Bone marrow (tissue), 2 donors: ENCODE measurements at places on chromosomes 1 and 21.

DNA sequence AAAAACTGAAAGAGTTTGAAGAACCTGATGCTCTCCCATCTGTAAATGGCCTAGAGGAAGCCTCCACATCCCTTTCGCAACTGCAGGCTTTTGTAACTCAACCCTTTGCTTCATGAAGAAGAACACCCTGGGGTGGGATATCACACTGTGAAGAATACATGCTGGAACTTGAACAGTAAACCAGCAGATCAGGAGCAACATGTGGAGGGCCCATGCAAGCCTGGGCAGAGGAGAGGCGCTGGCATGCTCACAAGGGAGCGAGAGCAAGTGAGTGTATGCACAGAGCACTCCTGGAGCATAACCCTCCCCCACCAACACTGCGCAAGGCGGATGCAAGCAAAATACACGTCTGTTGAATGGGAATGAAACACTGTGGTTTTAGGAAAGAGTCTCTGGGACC, 24.6 kb upstream of the SPAG17 start:
- no peak for DNase-seq

DNA sequence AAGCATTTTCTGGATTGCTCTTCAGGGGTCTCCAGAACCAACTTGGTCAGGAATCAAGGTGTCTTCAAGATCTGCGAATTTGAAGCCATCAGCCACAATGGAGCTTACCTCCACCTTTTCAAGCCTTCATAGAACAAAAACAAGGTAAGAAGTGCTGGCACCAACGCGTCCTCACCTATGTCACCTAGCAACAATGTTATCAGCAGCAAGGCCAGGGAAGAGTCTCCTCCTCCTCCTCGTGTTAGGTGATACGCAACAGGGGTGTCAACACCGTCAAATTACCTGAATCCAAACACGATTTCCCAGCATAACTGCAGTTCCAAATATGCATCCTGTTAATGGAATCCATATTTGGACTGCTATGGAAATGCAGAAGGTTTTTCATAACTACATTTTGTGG, 4.1 kb upstream of the TIAM1 start:
- DNase-seq: no peak

- DNase-seq: no peak
Measured at GRCh38 chr21:34589511-34590282, 25.2 kb downstream of the RCAN1 start.

GRCh38 chr1:114131526-114132220, 22.0 kb downstream of the SYT6 start:
- DNase-seq: no peak

DNA sequence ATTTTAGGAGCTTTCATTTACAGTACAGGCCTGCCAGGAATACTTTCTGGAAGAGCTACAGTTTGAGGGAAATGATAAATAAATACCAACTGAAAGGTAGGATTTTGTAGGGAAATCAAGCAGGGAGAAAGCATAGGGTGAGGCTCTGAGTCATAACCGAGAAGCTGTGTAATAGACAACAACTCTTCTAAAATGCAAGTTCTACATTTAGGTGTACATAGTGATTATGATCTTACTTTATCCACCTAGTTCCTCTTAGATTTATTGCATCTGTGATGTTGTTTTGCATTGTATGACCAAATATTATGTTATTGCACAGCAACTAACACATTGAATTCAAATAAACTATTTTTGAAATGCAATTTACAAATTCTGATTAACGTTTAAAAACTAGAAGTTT, 819.3 kb downstream of the PLA2G4A start:
- no peak for DNase-seq

DNA sequence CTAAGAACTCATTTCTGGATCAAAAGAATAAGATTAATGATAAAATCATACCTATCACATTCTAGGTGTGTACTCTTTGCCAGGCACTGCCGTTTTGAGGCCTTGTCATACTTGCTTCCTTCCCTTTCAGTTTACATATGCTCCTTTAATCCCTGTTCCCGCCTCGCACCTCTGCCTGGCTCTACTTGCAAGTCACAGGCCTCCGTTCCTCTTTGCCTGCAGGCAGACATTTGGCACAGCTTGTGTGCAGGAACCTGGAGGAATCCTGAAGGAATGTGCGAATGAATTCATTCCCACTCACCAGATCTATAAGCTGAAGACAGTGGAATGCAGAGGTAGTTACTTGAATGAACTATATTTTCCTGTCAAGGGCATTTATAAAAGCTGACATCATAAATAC, 13.8 kb downstream of the WLS start:
- DNase-seq: no peak

- DNase-seq: no peak
Measured at GRCh38 chr1:113808450-113809195, 3.7 kb downstream of the RSBN1 start.

GRCh38 chr21:28793043-28793442, 199.6 kb downstream of the LTN1 start:
- DNase-seq: no peak

- no peak for DNase-seq
Measured at GRCh38 chr21:17964716-17965115, 145.6 kb upstream of the C21orf91 start.

- DNase-seq: peak; percentile 50
Measured at GRCh38 chr1:169368406-169368769, 393 bp downstream of the BLZF1 start.

DNA sequence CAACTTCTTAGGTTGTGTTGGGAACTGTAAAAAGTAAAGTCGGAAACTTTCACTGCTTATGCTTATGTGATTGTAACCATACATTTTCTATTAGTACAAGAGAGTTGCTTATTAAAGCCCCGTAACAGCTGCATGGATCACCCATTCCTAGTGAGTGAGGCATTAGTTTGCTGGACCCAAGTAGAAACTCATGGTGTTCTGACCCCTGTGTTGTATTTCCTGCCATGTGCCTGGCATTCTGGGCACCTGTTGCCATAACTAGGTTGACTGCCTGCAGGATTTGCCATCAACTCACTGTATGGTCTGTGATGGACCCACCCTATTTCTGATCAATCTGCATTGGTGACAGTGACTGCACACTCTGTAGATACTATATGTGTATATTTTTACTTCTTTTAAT, 173.0 kb downstream of the PGBD5 start:
- DNase-seq: no peak

DNA sequence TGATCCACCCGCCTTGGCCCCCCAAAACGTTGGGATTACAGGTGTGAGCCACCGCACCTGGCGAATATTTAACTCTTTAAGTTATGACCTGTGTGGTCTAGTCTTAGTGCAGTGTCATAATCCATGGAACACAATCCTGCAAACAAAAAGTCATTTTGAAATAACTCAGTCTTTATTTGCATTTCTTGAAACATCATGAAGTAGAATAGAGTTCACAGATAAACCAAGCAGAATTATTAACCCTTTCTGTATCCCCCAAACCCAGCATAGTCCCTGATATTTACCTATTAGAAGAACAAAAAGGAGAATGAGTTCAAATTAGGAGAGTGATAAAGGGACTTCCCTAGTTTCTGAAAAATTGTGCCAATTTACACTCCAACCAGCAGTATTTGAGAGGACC, 19.9 kb downstream of the ZYG11B start:
- DNase-seq: no peak

DNA sequence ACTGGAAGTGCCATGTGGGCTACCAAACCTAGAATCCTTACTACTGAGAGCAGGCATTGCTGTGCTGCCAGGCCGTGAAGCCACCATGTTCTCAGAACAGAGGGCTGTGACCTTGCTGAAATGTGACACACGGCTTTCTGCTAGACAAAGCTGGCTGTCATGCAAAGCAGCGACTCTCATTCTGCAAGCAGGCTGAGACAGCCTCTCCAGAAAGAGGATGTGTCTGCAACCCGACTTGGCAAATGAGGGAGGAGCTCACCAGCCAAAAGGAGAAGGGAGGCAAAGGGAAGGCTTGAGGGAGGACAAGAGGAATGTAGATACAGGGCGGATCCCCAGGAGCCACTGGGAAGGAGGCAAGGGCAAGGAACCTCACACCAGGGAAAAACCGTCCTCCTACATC, 85.7 kb upstream of the KRTAP19-8 start:
- DNase-seq: peak; percentile 38

DNA sequence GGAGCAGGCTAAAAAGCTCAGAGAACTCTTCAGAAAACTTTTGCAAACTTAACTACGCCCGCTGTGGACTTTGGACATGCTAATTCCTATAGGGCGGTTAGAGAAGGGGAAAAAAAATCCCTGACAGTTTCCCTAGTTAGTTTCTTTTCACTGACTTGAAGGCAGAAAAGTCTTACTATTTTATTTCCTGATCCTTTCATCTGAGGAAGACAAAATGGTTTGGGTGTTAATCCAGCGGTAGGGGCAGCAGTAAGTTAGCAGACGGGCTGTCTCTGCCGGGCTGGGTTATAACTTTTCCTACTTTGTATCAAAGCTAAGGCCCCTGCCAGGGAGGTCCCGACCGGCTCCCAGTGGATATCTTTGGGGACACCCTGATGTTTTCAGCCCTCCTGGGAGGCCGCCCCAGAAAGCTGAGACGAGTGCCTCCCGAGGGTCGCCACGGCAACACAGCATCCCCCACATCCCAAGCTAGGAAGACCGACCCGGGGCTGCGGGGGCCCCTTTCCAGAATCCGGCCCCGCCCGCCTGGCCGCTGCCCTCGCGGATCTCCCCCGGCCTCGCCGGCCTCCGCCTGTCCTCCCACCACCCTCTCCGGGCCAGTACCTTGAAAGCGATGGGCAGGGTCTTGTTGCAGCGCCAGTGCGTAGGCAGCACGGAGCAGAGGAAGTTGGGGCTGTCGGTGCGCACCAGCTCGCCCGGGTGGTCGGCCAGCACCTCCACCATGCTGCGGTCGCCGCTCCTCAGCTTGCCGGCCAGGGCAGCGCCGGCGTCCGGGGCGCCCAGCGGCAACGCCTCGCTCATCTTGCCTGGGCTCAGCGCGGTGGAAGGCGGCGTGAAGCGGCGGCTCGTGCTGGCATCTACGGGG, 162.6 kb downstream of the RUNX1 start:
- no peak for DNase-seq

- DNase-seq: no peak
Measured at GRCh38 chr1:15936025-15936424, 39.9 kb downstream of the ZBTB17 start.

- DNase-seq: no peak
Measured at GRCh38 chr1:219124163-219124562, 49.5 kb upstream of the LYPLAL1 start.

GRCh38 chr1:45018599-45019230, 6.7 kb downstream of the UROD start:
- DNase-seq: peak; percentile 5

GRCh38 chr1:93746021-93746812, 64.6 kb upstream of the BCAR3 start:
- DNase-seq: no peak

- peak; percentile 57 for DNase-seq
Measured at GRCh38 chr1:226737819-226738420, 1.2 kb downstream of the ITPKB start.

- DNase-seq: no peak
Measured at GRCh38 chr1:160542303-160542945, 19.4 kb upstream of the SLAMF6 start.

DNA sequence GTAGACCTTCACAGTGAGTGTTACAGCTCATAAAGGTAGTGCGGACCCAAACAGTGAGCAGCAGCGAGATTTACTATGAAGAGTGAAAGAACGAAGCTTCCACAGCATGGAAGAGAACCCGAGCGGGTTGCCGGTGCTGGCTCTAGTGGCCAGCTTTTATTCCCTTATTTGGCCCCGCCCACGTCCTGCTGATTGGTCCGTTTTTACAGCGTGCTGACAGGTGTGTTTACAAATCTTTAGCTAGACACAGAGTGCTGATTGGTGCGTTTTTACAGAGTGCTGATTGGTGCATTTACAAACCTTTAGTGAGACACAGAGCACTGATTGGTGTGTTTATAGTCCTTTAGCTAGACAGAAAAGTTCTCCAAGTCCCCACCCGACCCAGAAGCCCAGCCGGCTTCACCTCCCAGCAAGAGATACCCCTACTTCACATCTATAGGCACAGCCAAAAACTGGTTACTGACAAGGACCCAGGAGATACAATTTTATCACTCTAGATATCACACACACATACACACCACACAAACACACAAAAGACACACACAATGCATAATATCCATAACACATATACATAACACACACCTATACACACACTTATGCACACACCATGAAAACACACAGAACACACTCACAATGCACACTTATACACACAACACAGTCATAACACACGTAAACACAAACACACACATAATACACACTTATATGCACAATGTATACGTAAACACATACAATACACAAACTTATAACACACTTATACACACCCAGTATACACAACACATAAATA, 68.5 kb downstream of the MAP3K21 start:
- DNase-seq: no peak

DNA sequence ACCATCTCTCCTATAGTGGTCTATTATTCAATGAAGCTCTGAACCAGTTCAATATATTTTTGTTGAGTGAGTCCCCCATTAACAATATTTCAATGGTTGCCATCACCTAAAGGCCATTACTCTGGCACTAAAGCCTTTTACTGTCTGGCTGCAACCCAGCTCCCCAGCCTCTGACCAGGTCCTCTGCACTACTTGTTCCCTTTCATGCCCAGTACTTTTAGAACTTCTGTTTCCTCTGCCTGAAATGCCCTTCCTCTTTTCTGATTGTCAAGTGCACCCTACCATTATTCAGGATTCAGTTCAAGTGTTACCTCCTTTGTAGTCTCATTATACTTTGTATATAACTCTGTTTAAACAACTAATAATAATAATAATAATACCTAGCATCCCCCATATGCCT, 30.4 kb upstream of the ZFYVE9 start:
- no peak for DNase-seq

- DNase-seq: no peak
Measured at GRCh38 chr1:40232444-40232843, 15.3 kb upstream of the TMCO2 start.

- no peak for DNase-seq
Measured at GRCh38 chr1:246483569-246483933, 23.5 kb downstream of the SMYD3 start.

DNA sequence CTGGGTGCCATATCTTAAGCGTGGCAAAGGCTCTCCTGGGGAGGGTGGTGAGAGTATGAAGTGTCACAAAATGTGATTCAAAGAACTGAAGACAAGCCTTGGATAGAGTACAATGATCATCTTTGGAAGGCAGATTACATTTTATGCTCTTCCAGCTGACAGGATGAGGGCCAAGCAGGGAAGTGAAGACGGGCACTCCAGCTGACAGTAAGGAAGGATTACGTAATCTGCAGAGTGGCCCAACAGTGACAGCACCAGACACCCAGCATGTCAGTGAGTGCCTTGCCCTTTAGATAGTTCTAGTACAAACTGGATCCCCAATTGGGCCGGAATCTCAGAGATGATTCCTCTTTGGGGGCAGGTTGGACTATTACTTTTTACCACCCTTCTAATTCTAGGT, 52.7 kb downstream of the UBE2T start:
- DNase-seq: no peak

- DNase-seq: no peak
Measured at GRCh38 chr1:3135073-3135702, 66.2 kb downstream of the PRDM16 start.

GRCh38 chr1:19395678-19396192, 83.6 kb downstream of the SLC66A1 start:
- DNase-seq: no peak
